ENCODE measurements at places on chromosomes 5 and 9. TPM values are rescaled to one million over a fixed set of nuclear protein-coding genes. Genes with fewer than 3 reads are reported as not detected.
A peak's percentile ranks its signal among the peaks of the same experiment; 100 is the strongest.

CDC20B gene
- total RNA-seq = not detected

IRX1 gene
- total RNA-seq = not detected

INPP5E gene
- total RNA-seq = 13.9 TPM

LHX6 gene
- total RNA-seq = 0.10 TPM

UBE2D2 gene
- total RNA-seq = 221 TPM

SPATA31D4 gene
- not detected for total RNA-seq

BTNL3 gene
- not detected for total RNA-seq

DNA sequence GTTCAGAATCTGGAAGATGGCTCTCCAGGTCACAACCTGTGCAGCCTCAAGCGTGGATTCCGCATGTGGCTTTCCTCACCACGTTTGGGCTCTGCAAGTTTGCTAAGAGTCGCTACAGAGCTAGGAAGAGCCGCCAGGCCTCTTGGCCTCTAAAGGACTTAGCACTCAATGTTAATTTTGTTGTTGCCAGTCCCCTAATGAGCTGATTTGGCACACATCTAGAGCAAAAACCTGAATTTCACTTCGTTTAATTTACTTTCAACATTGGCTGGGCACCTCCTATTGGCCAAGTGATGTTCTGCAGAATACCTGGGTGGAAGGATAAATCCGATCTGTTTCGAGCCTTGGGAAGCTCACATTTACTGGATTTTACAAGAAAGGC, 65.8 kb upstream of the UNC5A start:
- DNase-seq = no peak
- no peaks in the 10 kb centered on the region for H3K36me3 ChIP-seq
- H3K4me3 ChIP-seq = no peak overlapping the region
- peaks cover 37% of the 10 kb centered on the region for H3K4me1 ChIP-seq

DNA sequence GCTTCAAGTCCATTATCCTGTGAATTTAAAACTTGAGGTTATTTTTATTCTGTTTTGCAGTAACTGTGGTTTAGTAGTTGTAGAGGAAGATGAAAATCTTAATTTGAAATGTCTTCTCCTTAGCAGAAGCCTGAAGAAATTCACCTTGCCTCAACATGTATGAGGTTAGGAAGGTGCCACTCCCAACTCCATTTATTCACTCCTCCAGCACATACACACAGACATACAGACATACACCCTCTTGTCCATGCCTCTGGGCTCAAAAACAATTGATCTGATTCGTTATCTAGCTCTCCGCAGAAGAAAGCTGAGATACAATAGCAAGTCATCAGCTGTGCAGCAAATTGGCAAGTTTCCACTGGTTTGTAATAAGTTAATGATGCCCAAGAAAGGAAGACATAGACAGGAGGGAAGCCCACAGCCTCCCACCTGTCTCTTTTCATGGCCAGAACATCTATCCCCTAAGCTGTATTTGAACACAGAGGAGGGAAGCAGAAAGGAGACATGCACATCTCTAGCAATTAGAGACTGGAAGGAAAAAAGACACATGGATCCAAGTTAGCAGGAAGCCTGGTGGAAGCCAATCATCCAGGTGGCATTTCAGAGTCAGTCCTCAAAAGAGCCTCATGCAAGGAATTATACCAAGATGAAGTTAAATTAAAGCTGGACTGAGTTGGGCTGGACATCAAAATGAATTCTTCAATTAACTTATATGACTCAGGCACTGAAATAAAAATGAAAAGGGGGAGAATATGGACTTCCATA, 257.9 kb downstream of the ASTN2 start:
- H3K27ac ChIP-seq = no peak overlapping the region
- no peaks in the 10 kb centered on the region for H3K4me1 ChIP-seq
- no peak for DNase-seq
- H3K4me3 ChIP-seq = no peak overlapping the region

GRCh38 chr9:89791754-89792153, 186.9 kb downstream of the GADD45G start:
- no peak overlapping the region for H3K4me3 ChIP-seq
- H3K36me3 ChIP-seq = no peaks in the 10 kb centered on the region
- DNase-seq = no peak
- H3K27ac ChIP-seq = no peak overlapping the region
- no peaks in the 10 kb centered on the region for H3K4me1 ChIP-seq

- no peaks in the 10 kb centered on the region for H3K27me3 ChIP-seq
- H3K4me3 ChIP-seq = no peak overlapping the region
- DNase-seq = no peak
- no peaks in the 10 kb centered on the region for H3K36me3 ChIP-seq
Observed at GRCh38 chr9:133665535-133665934, 29.4 kb downstream of the DBH start.

GRCh38 chr5:6557807-6558575, 74.9 kb downstream of the NSUN2 start:
- no peak overlapping the region for H3K27ac ChIP-seq
- no peak overlapping the region for H3K4me3 ChIP-seq
- peaks cover 11% of the 10 kb centered on the region for H3K27me3 ChIP-seq
- no peaks in the 10 kb centered on the region for H3K4me1 ChIP-seq

DNA sequence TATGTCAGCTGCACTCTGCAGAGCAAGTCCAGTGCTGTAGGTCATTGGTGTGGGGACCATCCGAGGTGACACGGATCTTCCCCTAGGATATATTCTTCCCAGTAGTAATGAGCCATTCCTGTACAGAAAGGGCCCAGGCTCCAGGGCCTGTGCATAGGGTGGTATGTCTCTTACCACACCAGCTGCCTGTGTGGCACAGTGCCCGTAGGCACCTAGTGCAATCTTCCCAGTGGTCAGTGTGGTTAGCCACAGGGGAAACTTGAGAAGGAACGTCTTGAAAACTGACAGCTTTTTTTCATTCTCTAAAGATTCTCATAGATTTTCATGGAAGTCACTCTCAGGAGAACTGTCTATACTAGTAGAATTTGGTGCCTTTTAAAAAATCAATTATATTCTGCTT, 39.8 kb downstream of the CYSTM1 start:
- peaks cover 4% of the 10 kb centered on the region for H3K4me1 ChIP-seq
- no peak overlapping the region for H3K27ac ChIP-seq
- H3K27me3 ChIP-seq = no peaks in the 10 kb centered on the region
- no peaks in the 10 kb centered on the region for H3K36me3 ChIP-seq

DNA sequence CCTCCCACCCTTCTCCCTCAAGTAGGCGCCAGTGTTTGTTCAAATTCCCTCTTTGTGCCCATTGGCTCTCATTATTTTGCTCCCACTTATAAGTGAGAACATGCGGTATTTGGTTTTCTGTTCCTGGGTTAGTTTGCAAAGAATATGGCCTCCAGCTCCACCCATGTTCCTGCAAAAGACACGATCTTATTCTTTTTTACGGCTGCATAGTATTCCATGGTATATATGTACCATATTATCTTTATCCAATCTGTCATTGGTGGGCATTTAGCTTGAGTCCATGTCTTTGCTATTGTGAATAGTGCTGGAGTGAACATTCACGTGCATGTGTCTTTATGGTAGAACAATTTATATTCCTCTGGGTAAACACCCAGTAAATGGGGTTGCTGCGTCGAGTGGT, 63.0 kb upstream of the OTULINL start:
- DNase-seq = no peak
- no peak overlapping the region for H3K27ac ChIP-seq
- no peaks in the 10 kb centered on the region for H3K4me1 ChIP-seq
- H3K4me3 ChIP-seq = no peak overlapping the region
- H3K36me3 ChIP-seq = no peaks in the 10 kb centered on the region
- no peaks in the 10 kb centered on the region for H3K27me3 ChIP-seq

- H3K27ac ChIP-seq = no peak overlapping the region
- H3K4me3 ChIP-seq = no peak overlapping the region
- H3K27me3 ChIP-seq = peaks cover 3% of the 10 kb centered on the region
- no peak for DNase-seq
Observed at GRCh38 chr5:122170620-122171019, 41.3 kb downstream of the ZNF474 start.

GRCh38 chr9:128001779-128002298, 21.1 kb upstream of the EEIG1 start:
- H3K4me3 ChIP-seq = no peak overlapping the region
- H3K36me3 ChIP-seq = no peaks in the 10 kb centered on the region
- no peak overlapping the region for H3K27ac ChIP-seq
- H3K4me1 ChIP-seq = peaks cover 28% of the 10 kb centered on the region
- DNase-seq = no peak

GRCh38 chr5:53411388-53411787, 69.0 kb upstream of the FST start:
- no peaks in the 10 kb centered on the region for H3K36me3 ChIP-seq
- no peak overlapping the region for H3K27ac ChIP-seq
- H3K4me3 ChIP-seq = no peak overlapping the region
- peaks cover 8% of the 10 kb centered on the region for H3K4me1 ChIP-seq
- DNase-seq = no peak
- H3K27me3 ChIP-seq = no peaks in the 10 kb centered on the region

- H3K4me1 ChIP-seq = peaks cover 8% of the 10 kb centered on the region
- no peak overlapping the region for H3K4me3 ChIP-seq
- peaks cover 61% of the 10 kb centered on the region for H3K27me3 ChIP-seq
- no peak overlapping the region for H3K27ac ChIP-seq
- H3K36me3 ChIP-seq = no peaks in the 10 kb centered on the region
Observed at GRCh38 chr5:159050316-159051143, 49.2 kb downstream of the EBF1 start.

- H3K4me1 ChIP-seq = no peaks in the 10 kb centered on the region
- H3K27me3 ChIP-seq = no peaks in the 10 kb centered on the region
- DNase-seq = no peak
- H3K36me3 ChIP-seq = no peaks in the 10 kb centered on the region
- no peak overlapping the region for H3K4me3 ChIP-seq
- no peak overlapping the region for H3K27ac ChIP-seq
Observed at GRCh38 chr5:23840083-23840482, 332.7 kb downstream of the PRDM9 start.

GRCh38 chr9:134267881-134268724, 58.2 kb upstream of the RXRA start:
- H3K36me3 ChIP-seq = no peaks in the 10 kb centered on the region
- H3K27me3 ChIP-seq = peaks cover 2% of the 10 kb centered on the region
- no peak overlapping the region for H3K27ac ChIP-seq
- no peaks in the 10 kb centered on the region for H3K4me1 ChIP-seq
- no peak overlapping the region for H3K4me3 ChIP-seq

DNA sequence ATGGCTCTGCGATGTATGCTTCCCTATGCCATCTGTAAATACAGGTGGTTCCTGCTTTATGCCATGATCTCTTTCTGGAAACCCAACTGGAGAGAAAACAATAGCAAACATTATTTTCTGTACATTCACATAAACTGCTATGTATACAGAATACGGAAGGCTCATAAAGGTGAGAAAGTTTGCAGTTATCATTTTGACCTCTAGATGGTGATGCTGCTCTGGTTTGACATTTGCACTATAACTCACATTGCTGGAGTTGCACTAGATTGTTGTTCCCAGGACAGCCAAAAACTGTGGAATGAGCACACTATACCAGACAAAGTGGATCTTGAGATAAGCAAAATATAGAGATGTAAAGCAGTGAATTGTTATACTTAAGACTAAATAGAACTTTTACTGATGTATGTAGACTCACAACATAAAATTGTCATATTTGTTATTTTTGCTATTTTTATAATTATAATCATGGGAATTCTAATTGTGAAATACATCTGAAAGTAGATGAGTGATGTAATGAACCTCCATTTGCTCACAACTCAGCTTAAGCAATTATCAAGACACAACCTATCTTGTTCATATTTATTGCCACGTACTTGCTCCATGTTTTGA, 246.5 kb downstream of the PTPRD start:
- no peak overlapping the region for H3K27ac ChIP-seq
- no peaks in the 10 kb centered on the region for H3K36me3 ChIP-seq
- no peaks in the 10 kb centered on the region for H3K4me1 ChIP-seq
- no peaks in the 10 kb centered on the region for H3K27me3 ChIP-seq
- DNase-seq = no peak
- H3K4me3 ChIP-seq = no peak overlapping the region

DNA sequence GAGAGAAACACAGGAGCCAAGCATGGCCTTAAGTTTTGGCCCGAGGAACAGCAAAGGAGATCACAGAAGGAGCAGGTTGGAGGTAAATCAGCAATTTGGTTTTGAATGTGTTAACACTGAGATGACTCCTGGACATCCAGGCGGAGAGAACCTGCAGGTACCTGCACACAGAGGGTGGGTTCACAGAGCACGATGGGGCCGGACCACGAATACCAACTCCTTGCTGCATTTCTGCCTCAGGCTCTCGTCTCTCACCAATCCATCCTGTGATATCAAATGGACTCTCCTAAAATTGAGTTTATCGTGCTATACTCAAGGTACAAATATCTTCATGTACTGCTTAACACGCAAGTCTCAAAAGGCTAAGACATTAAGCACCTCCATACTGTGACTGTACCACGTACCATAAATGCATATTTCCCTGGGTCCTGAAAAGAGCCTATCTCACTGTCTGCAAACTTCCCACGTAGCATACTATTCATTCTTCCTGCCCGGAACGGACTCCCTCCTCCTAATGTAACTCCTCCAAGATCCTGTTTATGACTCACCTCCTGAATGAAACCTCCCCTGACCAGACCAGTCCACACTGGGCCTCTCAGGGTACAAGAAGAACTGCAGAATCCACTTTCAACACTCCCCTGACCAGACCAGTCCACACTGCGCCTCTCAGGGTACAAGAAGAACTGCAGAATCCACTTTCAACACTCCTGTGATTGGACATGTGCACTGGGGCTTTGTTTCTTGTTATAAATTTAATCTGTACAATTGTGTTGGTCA, 380.8 kb upstream of the RFX3 start:
- H3K27me3 ChIP-seq = no peaks in the 10 kb centered on the region
- no peaks in the 10 kb centered on the region for H3K36me3 ChIP-seq
- H3K4me1 ChIP-seq = no peaks in the 10 kb centered on the region
- no peak for DNase-seq

GRCh38 chr5:137234973-137235943, 263.9 kb downstream of the SPOCK1 start:
- peak overlapping the region; percentile 32 for H3K27ac ChIP-seq
- H3K27me3 ChIP-seq = peaks cover 3% of the 10 kb centered on the region
- no peak for DNase-seq

DNA sequence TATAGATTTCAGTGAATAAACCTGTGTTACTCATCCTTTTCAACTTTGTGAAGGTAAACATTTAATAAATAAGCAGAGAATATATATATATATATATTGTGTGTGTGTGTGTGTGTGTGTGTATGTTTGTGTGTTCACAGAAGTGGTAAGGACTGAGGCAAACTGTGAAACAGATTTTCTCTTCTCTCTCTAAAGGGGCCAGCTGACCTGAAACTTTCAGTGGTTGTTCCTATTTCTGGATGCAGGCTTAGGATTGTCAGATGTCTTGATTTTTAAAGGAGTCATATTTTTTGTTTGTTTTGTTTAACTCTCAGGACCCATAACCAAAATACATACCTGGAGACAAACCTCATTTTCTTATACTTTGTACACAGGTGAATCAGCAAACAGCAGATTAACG, 714.9 kb upstream of the MEF2C start:
- no peaks in the 10 kb centered on the region for H3K27me3 ChIP-seq
- no peak overlapping the region for H3K27ac ChIP-seq
- H3K36me3 ChIP-seq = no peaks in the 10 kb centered on the region
- H3K4me1 ChIP-seq = no peaks in the 10 kb centered on the region
- DNase-seq = no peak
